ENCODE measurements at places on chromosomes 5 and 9.

DNA sequence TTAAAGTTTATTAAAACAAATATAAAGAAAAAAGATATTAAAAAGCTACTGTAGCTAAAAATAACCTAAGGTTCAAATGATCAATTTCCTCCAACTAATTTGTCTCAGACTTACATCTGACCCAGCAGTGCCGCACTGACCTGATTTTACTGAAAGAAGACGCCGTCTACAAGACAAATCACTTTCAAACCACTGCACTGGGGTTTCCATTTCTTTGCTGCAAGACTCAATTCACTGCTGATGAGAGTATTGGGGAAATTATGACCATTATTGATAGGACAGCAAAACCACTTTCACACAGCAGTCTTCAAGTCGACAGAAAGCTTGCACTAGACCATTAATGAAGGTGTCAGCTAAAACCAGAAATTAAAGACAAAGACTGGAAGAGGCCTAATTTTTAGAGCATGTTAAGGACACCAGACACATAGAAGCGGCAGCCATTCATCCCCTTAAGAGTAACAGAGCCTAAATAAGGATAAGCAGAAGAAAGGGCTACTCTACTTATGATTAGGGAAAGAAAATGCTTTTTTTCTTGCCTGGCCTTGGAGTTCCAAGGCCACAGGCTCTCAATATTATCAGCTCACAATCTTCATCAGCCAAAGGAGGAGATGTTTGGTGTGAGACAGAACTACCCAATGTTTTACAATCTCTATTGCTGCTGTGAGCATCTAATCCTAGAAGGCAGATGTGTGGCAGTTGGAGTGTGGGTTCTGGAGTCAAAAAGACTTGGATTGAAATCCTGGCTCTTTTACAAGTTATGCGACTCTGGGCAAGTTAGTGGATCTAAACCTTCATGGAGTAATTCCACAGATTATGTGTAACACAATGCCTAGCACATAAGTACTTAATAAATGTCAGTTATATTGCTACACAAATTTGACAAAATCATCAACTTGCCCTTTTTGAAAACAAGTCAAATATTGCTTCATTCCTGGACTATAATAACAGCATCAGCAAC, 190.7 kb downstream of the MAPKAP1 start:
- no peak for DNase-seq

DNA sequence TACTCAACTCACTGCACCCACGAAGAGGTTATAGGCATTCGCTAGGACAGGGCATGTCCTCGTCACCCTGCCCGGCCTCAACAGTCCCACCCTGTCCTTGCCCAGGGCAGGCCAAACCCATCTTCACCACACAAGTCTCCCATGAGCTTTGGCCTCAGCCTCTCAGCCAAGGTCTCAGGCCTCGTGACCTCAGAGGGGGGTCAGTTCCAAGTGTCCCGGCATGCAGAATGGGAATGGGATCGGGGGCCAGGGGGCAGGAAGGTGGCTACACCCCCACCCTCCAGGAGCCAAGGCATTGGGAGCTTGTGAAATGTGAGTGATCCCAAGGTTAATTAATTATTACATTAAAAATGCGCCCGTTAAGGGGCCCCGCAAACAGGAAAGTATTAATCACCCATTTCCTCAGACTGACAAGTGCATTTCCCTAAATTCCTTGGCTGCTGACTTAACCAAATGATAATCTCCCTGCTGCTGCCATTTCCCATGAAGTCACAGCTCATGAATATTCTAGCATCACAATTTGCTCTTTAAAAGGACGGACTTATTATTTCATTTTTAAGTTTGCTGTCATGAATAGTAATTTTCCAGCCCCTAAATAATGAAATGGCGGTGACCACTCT, 8.0 kb upstream of the UBAC1 start:
- no peak for DNase-seq

DNA sequence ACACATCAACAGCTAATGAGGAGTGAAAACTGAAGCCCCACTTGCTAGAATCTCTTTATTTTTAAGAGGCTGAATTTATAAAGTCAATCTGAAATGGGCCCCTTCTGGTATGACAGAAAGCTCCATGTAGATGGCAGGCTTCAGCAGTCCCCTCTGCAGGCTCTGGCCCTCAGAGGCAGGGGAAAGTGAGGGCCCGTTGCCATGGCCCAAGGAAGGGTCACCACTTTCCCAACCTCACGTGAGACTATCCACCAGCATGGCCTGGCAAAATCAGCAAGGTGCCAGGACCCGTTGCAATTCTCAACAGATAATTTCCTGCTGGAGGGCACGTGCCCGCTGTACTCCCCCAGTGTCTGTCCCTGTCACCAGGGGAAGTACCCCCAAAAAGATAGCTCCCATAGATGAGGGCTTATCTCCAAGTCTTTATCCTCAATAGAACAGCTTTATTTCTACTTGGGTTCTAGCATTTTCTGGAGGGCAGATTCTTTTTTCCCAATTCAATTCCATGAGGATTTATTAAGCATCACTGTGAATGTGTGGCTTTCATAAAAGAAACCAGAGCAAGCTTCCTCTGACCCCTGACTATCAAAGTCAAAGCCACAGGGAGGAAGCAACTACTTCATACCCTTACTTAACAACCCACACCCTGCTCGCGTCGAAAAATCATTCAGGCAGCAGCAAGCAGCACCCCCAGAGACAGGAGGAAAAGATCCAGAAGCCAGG, 85.4 kb upstream of the FSTL4 start:
- DNase-seq: no peak

- no peak for DNase-seq
These were observed 310.5 kb downstream of the PLK2 start for GRCh38 chr5:58149345-58149744.

DNA sequence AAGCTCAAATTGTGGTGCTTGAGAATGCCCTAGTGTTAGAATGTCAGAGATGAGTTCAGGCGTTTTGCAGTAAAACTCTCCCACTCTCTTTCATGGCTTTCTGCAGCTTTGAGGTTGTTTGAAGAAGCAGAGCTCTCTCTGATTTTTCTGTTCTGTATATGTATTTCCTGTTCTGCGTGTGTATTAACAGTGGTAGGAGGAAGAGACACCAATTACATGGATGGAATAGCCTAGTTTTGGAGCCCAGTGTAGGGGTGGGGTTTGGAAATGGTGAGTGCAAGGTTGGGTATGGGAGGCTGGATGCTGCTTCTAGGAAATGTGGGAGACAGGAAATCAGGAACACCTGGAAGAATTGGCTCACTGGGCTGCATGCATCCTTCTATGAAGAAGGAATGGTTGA, 12.4 kb downstream of the LARP1 start:
- DNase-seq: no peak

- DNase-seq: no peak
These were observed 2.6 kb downstream of the PDZD2 start for GRCh38 chr5:31641575-31641974.

- no peak for DNase-seq
These were observed 8.9 kb upstream of the RXRA start for GRCh38 chr9:134317400-134317789.

GRCh38 chr5:69512740-69513260, 20.2 kb downstream of the OCLN start:
- peak; percentile 77 for DNase-seq

- DNase-seq: peak; percentile 75
These were observed 12.0 kb upstream of the ELOVL7 start for GRCh38 chr5:60856066-60856465.

DNA sequence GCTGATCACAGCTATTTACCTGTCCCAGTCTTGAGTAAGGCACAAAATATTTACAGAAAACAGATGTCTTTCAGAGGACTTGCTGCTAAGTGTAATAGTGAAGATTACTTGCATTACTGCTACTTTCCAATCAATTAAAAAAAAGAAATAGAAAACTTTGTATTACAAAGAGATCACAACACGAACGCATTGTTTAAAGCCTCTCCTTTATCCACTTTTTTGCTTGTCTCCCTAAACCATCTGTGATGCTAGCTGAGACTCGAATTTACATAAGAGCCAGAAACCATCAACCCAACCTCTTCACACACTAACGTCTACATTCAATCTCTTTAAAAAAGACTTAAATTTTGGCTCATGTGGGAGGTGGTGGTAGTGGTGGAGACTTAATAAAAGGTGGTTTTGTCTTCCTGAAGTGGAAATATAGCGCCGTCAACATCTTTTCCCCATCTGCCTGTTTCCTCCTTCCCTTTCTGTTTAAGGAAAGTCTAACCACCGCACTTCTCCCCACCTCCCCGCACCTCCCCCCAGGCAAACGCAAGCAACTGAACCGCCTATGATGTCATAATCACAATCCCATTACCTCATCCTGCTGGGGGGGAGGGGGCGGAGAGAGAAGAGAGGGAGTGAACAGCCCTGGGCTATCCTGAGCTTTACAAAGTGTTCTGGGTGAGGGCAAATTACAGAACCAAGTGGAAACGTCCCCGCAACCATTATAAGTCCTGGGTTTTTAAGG, 948 bp upstream of the FAM53C start:
- DNase-seq: peak; percentile 86

GRCh38 chr5:91311697-91312501, 71.2 kb downstream of the ARRDC3 start:
- peak; percentile 100 for DNase-seq

DNA sequence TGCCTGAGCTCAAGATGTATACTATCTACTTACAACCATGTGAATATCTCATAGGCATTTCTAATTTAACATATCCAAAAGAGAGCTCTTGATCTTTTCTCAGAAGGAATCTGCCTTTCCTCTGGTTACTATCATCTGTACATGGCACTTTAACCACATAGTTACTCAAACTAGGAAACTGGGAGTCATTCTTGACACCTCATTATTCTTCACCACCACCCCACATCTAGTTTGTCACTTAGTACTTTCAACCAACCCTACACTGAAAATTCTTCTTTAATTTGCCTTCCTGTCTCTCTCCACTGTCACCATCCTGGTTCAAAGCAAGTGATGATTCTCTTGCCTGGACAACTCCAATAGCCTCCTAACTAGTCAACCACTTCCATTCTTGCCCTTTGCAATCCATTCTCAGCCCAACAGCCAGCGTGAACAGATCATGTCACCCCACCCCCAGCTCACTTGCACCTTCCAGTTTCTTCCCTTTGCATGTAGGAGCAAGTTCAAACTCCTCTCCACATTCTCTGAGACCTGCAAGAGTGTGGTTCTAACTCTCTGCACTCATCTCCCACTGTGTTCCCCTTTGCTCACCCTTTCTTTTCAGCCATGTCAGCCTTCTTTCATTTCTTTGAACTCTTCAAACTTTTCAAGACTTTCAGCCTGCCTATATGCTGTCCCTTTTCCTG, 17.3 kb upstream of the SMAD5 start:
- no peak for DNase-seq

GRCh38 chr5:110510146-110510545, 216.3 kb downstream of the TMEM232 start:
- no peak for DNase-seq

DNA sequence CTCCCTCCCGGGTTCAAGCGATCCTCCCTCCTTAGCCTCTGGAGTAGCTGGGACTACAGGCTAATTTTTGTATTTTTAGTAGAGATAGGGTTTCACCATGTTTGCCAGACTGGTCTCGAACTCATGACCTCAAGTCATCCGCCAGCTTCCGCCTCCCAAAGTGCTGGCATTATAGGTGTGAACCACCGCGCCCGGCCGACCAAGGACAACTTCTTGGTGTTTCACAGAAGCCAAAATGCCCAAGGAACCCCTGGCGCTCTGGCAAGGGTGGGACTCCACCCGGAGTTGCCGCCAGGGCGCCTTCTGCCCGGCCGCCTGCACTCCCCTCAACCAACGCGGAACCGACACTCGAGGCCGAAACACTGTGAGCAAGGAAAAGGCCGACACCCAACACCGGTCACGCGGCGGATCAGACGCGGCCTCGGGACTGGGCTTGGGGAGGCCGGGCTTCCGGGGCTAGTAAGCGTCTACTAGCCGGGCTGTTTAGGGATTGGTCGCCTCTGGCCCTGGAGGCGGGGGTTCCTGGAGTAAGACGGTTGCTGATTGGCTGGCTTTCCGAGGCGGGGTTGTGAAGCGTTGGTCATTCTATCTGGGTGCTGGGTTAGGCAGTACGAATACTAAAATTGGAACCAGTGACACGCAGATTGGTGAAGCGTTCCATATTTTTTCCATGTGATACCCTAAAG, 7.7 kb upstream of the CFAP157 start:
- DNase-seq: peak; percentile 99

DNA sequence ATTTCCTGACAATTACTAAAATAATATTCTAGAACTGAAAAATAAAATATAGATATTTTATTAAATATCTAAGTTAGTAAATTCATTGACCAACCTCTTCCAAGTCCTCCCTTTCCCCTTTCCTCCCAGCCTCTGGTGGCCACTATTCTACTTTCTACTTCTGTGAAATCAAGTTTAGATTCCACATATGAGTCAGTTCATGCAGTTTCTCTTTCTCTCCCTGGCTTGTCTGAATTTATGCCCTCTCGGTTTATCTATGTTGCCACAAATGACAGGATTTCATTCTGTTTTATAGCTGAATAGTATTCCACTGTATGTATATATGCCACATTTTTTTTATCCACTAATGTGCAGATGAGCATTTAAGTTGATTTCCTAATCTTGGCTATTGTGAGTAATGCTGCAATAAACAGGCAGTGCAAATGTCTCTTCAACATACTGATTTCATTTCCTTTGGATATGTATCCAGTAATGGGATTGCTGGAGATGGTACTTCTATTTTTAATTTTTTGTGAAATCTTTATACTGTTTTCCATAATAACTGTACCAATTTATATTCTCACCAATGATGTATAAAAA, 52.3 kb downstream of the WDR36 start:
- DNase-seq: peak; percentile 53

DNA sequence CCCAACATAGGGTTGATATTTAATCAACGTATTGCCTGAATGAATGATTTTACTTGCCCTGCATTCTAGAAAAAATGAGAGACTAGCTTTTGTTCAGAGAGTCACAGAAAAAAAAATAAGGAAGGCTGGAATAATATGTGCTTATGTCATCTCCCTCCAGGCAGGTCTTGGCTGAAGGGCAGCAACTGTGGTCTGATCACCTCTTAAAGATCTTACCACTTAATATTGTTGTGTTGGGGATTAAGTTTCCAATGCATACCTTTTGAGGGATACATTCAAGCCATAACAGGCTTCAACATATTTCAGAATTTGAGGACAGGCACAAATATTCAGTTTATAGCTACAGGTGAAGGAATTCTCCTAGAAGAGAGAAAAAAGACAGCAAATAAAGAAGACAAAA, 157.3 kb upstream of the S1PR3 start:
- no peak for DNase-seq

GRCh38 chr5:40383749-40384651, 295.7 kb upstream of the PTGER4 start:
- peak; percentile 87 for DNase-seq

DNA sequence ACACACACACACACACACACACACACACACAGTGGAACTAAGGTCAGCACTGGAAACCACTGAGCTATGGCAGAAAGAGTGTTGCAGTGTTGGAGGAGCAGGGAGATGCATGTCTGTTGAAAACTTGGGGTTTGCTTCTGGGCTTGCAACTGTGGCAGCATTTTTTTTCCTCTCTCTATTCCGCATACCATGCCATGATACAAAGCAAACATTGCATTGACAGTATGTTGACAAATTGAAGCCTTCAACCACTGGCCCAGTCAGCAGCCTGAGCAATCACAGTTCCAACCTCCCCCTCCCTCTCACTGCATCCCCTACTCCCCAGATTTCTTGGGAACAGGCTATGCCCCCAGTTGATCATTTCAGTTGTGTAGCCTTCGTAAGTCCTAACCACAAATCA, 478.1 kb upstream of the WWC1 start:
- DNase-seq: no peak

GRCh38 chr9:134590240-134591081, 51.1 kb upstream of the COL5A1 start:
- DNase-seq: peak; percentile 64

- no peak for DNase-seq
These were observed 105.3 kb downstream of the THBS4 start for GRCh38 chr5:80140496-80140895.

Data from choroid plexus epithelial cell (primary cell).